Vagina (tissue), 2 donors: ENCODE measurements at places on chromosomes 13 and 19. TPM values are rescaled to one million over a fixed set of nuclear protein-coding genes. Genes with fewer than 3 reads are reported as not detected.

- no peak for DNase-seq
Observed at GRCh38 chr13:77016888-77017623, 9.9 kb downstream of the FBXL3 start.

- DNase-seq, result no peak
Observed at GRCh38 chr19:9878511-9879196, 43.5 kb downstream of the PIN1 start.

- DNase-seq, result no peak
Observed at GRCh38 chr19:48221628-48222027, 34.1 kb downstream of the CARD8 start.

- DNase-seq, result no peak
Observed at GRCh38 chr19:22882797-22883196, 50.7 kb downstream of the ZNF723 start.

The NLRP4 gene
- total RNA-seq, result not detected

- no peak for DNase-seq
Observed at GRCh38 chr19:3178973-3179738, 587 bp downstream of the S1PR4 start.

DNA sequence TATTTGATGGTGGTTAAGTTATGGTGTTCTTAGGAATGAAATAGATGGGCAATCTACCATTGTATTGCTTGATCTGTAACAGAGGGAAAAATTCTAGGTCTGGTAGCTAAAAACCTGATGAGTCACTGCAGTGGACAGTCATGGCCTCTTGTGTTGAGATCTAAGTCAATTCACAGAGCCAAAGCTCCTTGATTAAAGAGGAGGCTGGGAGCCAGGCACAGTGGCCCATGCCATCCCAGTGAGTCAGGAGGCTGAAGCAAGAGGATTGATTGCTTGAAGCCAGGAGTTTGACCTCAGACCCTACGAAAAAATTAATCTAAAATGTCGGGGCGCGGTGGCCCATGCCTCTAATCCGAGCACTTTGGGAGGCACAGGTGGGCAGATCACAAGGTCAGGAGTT is 67.1 kb upstream of the KPNA3 start:
- no peak for DNase-seq

The LYL1 gene
- 11.5 TPM for total RNA-seq

- DNase-seq, result no peak
Observed at GRCh38 chr13:61415058-61415721, 459 bp downstream of the PCDH20 start.

The GPR4 gene
- 3.4 TPM for total RNA-seq

The ZNF333 gene
- total RNA-seq, result 19.9 TPM

DNA sequence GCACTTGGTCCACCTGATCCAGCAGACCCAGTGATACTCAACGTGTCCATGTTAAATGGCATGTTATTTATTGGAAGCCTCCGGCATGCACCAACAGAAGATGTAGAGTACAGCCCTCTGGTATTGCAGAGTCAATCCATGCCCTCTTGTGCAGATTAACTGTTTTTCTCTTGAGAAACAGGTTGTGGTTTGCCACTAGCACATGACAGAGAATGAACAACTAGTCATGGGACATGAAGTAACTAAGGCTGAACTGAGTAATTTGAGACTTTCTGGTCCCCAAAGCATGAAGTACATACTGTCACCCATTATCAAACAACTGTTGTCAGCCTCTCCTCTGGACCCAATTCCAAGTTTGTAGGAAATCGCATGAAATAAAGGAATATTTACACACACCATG is 3.2 kb downstream of the ZNF562 start:
- no peak for DNase-seq

The CGB8 gene
- not detected for total RNA-seq
